ENCODE measurements at places on chromosomes 3 and 15.
A peak's percentile ranks its signal among the peaks of the same experiment; 100 is the strongest.

DNA sequence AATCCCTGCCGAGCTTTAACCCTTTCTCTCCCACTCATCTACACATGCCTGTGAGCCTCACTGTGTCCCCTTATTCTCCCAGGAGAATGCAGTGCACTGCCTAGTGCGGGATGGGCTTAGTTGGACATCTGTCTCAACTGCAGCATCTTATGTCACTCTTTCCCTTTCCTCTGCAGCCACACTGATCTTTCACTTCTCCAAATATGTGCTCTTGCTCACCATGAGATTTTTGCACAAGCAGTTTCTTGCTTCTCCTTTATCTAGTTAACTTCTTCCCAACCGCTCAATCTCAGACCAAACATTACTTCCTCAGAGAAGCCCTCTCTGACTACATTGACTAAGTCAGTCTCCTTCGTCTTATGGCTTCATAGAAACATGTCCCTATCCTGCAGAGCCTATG, 292.3 kb downstream of the KBTBD8 start:
- no peak for DNase-seq

DNA sequence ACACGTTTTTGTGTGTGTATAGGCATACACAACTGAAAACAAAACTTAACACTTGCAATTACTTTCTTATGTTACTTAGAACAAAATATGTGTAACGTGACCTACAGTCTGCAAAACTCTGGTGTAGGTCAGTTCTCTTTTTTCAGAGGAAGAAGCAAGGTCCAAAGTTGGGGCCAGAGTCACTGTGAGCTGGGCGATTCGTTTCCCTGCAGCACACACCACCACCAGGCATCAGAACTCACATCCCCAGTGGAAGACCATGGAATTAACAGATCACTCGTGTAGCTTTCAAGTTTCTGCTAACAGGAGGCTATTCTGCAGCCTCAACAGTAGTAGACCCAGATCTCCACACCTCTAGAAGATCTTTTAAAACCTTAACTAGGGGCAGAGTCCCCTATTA, 25.8 kb downstream of the ANP32A start:
- no peak for DNase-seq

- no peak for DNase-seq
Measured at GRCh38 chr3:34568766-34569165, 770.3 kb downstream of the PDCD6IP start.

- no peak for DNase-seq
Measured at GRCh38 chr3:106963442-106963841, 413.8 kb upstream of the CCDC54 start.

- no peak for DNase-seq
Measured at GRCh38 chr15:81908111-81908510, 137.7 kb downstream of the MEX3B start.

DNA sequence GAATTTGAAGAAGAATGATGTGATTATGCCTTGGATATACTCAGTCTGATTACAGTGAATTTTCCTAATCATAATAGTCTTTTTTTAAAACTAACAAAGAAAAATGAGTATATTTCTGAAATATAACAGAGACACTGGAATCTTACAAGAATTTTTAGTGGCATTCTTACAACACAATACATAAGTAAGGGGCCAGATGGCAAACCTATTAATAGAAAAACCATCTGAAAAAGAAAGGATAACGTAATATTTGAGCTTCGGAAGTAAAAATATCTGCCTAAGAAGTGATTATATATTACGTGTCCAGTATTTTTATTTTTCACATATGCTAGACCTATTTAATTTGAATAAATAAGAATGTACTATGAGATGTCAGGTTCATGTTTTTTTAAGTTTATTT, 452.8 kb downstream of the NAALADL2 start:
- no peak for DNase-seq

DNA sequence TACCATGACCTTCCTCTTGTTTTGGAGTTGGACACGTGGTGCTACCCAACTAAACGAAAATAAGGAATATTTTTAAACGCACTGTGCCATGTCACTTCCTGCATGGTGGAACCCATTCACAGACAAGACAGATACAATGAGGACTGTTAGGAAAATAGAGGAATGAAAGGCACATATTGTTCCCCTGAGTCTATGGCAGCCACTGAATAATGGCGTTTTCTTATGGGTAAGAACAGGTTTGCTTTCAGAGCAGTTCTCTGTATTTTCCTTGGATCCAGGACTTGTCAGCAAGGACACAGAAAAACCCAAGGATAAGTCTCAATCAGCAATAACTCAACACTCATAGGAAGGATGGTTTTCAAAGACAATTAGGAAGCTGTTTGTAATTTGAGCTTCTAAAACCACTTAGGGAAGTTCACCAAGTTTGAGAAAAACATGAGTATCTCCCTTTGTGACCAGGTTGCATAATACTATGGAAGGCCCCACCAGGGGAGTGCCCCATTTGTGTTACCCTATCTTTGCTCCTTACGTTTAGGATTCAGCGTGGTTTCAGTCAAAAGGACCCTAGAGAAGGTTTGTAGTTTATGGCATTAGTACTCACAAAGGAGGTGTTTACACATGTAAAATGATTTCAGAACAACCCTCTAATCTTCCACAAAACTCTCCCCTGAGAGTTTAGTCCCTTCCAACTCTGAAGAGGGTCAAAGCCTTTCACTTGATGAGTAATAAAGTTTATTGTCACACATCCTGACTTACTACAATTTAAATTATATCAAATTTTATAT, 487.2 kb upstream of the ATP11B start:
- no peak for DNase-seq

DNA sequence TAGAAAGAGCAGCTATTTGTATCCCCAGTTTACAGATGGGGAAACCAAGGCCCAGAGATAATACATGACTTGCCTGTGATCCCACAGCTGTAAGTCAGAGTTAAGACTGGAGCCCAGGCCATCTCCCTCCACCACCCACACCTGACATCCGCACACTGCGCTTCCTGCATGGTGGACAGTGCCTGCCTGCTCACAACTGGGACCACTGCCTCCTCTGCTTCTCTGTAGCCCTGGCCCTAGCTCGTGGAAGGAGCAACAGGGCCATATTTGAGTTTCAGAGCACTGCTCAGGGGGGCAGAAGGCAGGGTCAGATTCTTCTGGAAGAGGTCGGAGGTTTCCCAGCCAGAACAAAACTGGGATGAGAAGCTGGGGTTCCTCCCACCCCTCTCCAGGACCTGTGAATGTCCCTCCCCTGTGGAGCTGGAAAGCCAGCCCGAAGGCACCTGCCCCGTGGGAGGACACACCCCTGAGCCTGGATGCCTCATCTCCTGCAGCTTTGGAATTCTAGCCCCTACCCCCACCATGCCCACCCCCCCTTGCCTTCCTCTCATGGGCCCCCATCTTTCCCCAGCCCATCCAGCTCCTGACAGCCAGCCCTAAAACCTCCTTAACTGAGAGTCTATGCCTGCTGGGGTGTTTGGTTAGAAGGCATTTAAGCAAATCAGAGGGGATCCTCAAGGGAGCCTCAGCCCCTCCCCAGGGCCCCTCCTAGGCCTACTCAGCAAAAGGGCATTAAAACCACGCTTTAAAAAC, 100.1 kb downstream of the TPRA1 start:
- DNase-seq: no peak

DNA sequence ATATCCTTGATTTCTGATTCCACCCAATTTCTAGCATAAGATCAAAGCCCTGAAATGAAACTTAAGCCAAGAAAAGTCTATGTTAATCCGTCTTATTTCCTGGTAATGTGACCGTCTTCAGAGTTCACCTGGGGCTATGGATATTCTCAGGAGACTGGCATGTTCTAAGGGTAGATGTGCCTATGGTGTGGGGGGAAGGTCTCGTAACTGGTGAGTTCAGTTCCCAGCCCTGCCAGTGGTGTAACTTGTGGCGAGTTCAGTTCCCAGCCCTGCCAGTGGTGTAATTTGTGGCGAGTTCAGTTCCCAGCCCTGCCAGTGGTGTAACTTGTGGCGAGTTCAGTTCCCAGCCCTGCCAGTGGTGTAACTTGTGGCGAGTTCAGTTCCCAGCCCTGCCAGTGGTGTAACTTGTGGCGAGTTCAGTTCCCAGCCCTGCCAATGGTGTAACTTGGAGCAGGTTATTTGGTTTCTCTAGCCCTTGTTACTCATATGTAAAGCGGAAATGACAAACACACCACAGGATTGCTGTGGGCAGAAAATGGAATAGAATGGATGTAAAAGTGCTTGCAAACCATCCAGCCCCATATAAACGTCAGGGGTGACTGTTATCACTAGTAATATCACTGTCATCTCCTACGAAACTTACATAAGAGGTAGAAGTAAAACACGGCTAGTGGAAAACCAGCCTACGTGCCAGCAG, 30.4 kb downstream of the SLC51A start:
- DNase-seq: no peak

DNA sequence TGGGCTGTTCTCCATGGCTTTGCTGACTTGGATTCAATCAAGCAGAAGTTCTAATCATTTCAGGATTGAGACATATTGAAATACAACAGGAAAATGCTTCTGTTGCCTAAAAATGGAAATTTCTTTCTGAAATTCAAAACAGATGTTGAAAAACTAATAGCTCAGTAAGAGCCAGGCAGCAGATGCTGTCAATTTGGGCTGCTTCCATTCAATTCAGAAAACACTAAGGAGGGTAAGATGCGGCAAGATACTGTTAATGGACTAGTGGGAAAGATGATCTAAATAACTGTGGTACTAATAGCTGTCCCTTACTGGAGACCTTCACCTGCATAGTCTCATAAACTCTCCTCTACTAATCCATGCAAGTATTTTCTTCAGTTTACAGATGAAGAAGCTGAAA, 53.5 kb downstream of the DGKG start:
- DNase-seq: no peak

DNA sequence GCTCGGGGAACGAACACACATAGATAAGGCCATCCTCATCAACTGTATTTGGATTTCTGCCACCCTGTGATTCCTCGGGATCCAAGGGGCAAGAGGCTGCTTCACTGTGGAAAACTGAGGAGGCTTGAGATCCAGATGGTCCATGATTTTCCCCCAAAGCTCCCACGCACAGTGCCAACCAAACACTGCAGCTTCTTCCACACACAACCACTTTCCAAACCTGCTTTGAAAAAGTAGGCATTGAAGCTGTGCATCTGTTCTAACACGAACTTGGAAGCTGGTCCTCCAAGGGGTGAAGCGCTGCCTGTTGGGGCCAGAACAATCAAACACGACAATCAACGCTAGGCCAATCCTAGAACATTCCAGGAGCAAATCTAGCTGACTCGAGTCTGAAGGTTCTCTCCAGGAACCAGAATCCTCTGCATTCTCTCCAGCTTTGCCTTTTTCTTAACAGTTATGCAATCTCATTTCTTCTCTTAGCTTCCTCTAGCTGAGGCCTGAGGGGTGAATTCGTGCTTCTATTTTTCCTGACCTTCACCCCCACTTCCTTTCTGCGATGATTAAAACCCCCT, 104.4 kb downstream of the LRRK1 start:
- DNase-seq: no peak

DNA sequence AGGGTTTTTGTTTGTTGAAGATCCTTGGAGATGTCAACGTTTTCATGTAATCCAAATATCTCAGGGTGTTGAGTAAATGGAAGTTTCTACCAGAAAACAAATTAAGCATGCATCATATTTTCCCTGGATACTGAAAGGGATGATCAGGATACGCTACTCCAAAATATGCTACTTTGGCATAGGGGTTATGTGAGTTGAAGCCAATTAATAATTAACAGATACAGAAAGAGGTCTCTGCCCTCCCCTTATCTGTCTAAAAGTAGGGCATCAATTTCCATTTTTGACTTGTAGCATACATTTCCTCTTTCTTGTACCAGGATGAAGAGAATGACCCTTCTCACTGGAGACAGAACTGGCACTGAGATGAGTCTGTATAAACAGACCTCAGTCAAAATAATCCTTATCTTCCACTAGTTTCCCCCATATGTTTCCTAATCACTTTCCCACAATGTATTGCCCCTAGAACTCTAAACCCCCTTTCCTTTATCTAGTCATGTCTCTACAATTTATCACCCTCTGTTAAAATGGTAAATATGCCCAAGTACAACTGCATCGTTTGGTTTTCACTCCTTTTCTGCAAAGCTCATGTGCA, 17.4 kb upstream of the ASB14 start:
- no peak for DNase-seq

GRCh38 chr3:15266510-15267376, 60.7 kb downstream of the CAPN7 start:
- DNase-seq: no peak

DNA sequence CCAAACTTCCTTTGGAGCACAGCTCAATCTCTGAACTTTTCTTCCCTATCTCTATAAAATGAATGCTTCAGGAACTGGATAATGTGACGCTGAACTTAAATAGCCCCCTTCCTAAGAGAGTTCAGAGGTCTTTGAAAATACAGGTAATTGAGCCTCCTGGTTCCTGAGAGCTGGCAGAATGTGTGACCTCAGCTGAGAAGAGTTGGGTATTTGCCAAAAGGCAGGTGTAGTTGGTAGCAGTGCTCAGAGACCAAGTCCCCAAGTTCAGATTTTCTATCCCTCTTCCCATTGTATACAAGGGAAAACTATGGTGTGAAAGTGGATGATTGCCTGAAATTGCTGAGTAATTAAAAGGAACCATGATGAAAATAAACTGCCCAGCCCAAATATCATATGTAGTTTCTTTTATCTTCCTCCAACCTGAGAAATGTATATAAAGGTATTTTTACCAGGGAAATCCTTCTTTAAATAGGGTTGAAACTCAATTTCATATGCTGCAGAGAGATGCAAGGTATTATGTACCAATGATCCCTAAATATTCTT, 154.6 kb upstream of the ICE2 start:
- DNase-seq: no peak

- DNase-seq: peak; percentile 59
Measured at GRCh38 chr15:45458746-45459403, 63.7 kb downstream of the SLC30A4 start.
